ENCODE measurements at places on chromosomes 1 and 21.

- DNase-seq: no peak
These were observed 55.0 kb downstream of the KAZN start for GRCh38 chr1:14653461-14653960.

- DNase-seq: no peak
These were observed 226.4 kb downstream of the DYRK1A start for GRCh38 chr21:37593015-37593414.

DNA sequence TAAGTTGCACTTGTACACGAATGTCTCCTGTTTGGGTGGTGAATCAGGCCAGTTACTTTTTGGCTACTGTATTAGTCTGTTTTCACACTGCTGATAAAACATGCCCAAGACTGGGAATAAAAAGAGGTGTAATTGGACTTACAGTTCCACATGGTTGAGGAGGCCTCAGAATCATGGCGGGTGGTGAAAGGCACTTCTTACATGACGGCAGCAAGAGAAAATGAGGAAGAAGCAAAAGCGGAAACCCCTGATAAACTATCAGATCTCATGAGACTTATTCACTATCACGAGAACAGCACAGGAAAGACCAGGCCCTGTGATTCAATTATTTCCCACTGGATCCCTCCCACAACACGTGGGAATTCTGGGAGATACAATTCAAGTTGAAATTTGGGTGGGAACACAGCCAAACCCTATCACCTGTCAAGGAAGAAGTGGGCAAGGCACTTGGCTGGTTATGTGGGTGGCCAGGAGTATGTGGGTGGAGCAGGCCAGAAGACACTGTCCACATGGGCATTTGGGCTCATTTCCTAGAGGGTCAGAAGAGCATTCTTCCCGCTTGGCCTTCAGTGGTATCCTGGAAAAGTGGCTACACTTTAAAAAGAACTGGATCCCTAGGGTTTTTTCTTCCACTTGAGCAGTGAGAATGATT, 228.8 kb downstream of the HHAT start:
- no peak for DNase-seq

- no peak for DNase-seq
These were observed 36.2 kb upstream of the FHAD1 start for GRCh38 chr1:15210651-15211375.

DNA sequence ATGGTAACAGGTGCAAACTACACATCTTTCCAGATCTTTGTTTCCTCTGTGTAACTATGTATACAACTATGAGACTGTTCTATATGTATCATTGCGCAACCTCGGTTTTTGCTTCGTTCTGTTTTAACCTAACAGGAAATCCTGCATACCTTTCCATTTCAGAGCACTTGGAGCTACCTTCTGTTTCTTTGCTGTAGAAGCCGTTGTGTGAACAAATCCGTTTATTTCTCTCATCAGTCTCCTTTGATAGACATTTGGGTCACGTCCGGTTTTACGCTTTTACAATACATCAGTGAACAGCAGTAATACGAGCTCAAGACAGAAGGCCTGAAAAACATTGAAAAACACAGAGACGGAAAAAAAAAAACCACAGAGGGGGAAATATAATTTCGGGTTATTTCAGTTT, 10.5 kb downstream of the ATP5IF1 start:
- peak; percentile 40 for DNase-seq

- no peak for DNase-seq
These were observed 13.4 kb downstream of the HYI start for GRCh38 chr1:43440358-43440757.

- no peak for DNase-seq
These were observed 112.9 kb downstream of the DAB1 start for GRCh38 chr1:57311006-57311405.

- DNase-seq: no peak
These were observed 17.8 kb upstream of the HSD17B7 start for GRCh38 chr1:162772571-162773154.

- no peak for DNase-seq
These were observed 119.4 kb downstream of the CAMTA1 start for GRCh38 chr1:6904476-6905170.

GRCh38 chr1:16905110-16905867, 9.5 kb downstream of the RNU1-2 start:
- peak; percentile 63 for DNase-seq

DNA sequence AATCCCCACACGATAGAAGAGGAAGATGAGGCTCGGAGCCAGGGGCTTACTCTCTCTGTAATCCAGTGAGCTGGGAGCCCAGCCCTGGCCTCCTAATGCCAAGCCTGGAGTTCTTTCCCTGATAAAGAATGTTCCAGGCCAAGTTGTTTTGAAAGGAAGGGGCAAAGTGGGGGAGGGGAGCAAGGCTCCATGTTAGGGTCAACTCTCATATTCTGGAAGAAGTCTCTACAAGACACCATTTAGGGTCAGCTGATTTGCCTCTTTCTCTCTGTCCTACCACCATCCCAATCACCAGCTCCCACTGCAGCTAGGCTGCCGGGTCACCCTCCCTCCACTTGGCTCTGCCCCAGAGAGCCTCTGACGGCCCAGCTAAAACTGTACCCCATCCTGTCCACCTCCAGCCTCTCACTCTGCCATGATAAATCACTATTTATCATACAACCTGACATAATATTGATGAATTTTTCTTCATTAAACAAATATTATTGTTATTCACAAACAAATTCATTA, 95.0 kb downstream of the GLIS1 start:
- DNase-seq: no peak

- no peak for DNase-seq
These were observed 79.4 kb upstream of the ACTL8 start for GRCh38 chr1:17675744-17676143.

DNA sequence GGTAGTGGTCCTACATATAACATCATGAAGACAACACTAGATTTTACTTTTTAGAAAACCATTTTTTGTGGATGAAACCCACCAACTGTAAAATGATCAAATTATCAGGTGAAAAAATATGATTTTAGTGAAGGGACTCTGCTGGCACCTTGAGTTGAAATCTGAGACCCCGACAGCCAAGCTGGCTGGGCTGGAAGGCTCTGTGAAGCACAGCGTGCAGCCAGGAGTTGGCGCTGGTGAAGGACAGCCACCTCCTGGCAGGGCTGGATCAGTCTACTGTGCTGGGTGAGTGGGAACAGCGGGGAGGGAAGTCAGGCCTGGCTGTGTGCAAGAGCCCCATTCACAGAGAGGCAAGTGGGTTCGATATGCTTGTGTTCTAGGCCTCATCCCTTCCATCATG, 47.9 kb downstream of the DDAH1 start:
- no peak for DNase-seq

- DNase-seq: no peak
These were observed 15.3 kb downstream of the UCK2 start for GRCh38 chr1:165842671-165843129.

- DNase-seq: no peak
These were observed 2.4 kb downstream of the CAPN9 start for GRCh38 chr1:230749635-230750034.

- no peak for DNase-seq
These were observed 30.9 kb downstream of the SNAP47 start for GRCh38 chr1:227766015-227766634.

GRCh38 chr1:193625255-193625654, 438.8 kb upstream of the B3GALT2 start:
- DNase-seq: no peak

DNA sequence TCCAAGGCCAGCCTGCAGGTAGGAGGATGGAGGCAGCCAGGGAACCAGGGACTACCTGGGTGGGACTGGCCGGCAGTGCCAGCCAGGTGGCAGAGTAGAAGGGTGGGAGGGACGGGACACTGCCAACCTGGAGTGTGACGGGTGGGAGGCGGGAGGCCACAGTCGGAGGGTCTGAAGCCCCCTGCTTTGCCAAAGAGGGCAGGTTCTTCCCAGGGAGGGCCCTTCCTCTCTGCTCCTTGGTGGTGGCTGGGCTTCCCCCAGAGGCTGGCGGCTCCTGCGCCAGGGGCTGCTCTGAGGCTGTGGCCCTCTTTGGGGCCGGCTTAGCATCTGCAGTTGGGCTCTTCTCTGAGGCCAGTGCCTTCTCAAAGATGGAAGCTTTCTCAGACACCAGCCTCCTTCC, 8.7 kb upstream of the TNNT2 start:
- no peak for DNase-seq

GRCh38 chr21:16488042-16488441, 758.3 kb downstream of the USP25 start:
- no peak for DNase-seq

DNA sequence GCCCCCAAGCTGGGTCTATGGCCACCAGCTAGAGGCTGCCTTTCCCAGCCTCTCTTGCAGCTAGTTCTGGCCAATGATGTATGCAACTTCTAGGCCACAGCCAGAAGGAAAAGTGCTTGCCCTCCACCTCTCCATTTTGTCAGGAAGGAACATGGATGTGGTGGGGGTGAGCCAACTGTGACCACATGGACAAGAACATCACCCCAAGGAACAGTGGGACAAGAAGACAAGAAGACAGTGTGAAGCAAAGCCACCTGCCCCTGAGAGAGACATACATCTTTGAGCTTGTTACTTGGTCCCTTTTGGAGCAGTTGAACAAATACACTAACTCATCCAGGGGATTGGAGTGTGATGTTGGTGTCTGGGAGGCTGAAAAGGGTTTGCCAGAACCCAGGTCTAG, 105.8 kb upstream of the EDN2 start:
- no peak for DNase-seq

- no peak for DNase-seq
These were observed 43.1 kb downstream of the DUSP10 start for GRCh38 chr1:221698579-221699349.

DNA sequence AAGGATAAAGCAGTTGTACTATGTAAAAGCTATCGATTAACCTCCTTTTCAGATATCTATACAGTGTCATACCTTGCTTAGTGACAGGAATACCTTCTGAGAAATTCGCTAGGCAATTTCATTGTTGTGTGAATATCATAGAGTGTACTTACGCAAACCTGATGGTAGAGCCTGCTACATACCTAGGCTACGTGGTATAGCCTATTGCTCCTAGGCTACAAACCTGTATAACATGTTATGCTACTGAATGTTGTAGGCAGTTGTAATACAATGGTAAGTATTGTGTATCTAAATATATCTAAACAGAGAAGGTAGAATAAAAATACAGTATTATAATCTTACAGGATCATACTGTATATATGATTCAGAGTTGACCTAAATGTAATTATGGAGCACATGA, 26.5 kb downstream of the FLVCR1 start:
- DNase-seq: no peak

DNA sequence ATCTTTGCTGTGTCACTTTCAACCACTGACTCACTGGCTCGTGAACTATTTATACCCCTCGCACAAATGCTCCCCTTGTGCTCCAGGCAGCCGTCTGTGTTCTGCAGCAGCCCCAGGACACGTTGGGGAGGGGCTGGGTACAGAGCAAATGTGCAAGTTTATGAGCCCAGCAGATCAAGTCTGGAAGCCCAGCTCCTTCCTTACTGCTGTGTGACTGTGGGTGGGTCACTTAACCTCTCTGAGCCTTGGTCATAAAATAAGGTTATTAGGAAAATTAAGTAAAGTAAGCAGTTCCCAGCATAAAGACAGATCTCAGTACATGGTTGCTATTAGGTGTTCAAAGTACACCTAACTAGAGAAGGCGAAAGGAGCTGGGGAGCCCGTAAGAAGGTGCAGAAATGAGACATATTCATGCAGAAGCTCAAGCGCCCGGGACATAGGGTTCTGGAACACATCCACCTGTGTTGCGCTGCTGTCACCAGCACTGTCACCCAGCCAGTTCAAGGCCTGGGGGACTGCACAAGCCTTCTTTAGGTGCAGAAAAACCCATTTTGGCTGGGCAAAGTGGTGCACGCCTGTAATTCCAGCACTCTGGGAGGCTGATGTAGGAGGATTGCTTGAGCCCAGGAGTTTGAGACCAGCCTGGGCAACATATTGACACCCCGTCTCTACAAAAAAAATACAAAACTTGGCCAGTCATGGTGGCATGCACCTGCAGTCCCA, 13.8 kb downstream of the EFHD2 start:
- no peak for DNase-seq

GRCh38 chr1:209723756-209724693, 19.4 kb downstream of the HSD11B1 start:
- DNase-seq: no peak

DNA sequence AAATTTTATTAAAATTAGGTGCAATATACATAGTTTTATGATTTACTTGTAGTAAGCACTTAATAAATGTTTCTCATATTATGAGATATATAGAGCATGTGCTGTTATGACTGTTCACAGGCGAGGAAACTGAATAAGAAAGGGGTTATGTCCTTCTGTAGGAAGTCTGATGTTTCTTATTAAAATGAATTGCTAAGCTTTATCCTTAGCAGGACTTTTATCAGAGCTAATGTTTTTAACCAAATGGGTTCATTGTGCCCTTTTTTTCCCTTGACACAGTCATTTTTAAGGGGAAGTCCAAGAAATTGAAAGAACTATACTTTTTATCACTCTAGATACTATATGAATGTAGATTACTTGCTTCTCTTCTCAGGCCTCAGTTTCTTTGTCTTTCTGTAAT, 285.2 kb downstream of the PTPRC start:
- DNase-seq: no peak

DNA sequence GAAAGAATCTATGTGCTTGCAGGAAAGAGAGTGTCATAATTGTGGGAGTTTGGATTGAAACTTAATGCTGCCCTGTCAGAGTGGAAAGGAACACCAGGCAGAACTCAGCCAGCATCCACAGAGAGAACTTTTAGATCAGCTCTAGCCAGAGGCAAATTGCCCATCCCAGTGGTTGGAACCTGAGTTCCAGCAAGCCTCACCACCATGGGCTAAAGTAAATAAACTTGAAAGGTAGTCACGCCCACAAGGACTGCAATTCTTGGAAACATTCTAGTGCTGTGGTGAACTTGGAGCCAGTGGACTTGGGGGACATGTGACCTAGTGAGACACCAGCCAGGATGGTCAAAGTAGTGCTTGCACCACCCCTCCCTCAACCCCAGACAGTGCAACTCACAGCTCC, 571.6 kb downstream of the LRRIQ3 start:
- no peak for DNase-seq

GRCh38 chr1:50497007-50497406, 73.8 kb upstream of the DMRTA2 start:
- DNase-seq: no peak

DNA sequence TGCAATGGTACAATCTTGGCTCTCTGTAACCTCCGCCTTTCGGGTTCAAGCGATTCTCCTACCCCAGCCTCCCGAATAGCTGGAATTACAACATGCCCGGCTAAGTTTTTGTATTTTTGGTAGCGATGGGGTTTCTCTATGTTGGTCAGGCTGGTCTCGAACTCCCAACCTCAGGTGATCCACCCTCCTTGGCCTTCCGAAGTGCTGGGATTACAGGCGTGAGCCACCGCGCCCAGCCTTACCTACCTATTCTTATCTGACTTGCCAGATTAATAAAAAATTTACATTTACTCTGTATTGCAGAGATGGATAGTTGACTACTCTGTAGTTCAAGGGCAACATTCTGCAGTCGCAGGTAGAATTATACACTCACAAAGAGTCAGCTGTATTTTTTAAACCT, 359.6 kb downstream of the KCTD3 start:
- DNase-seq: no peak

GRCh38 chr1:182408435-182409075, 8.1 kb upstream of the TEDDM1 start:
- DNase-seq: no peak

Data from germinal center (tissue), 1 donor.